ENCODE measurements at places on chromosomes 2 and 18. TPM values are rescaled to one million over a fixed set of nuclear protein-coding genes. Genes with fewer than 3 reads are reported as not detected.

SPTBN1 gene
- total RNA-seq, result 125 TPM

GTF3C2 gene
- 56.3 TPM for total RNA-seq

UGGT1 gene
- 18.1 TPM for total RNA-seq

G6PC2 gene
- not detected for total RNA-seq

SERPINB2 gene
- 0.05 TPM for total RNA-seq

CDH19 gene
- total RNA-seq, result 0.72 TPM
